ENCODE measurements at places on chromosomes 4 and X. TPM values are rescaled to one million over a fixed set of nuclear protein-coding genes. Genes with fewer than 3 reads are reported as not detected.

The SULT1B1 gene
- total RNA-seq: not detected

DNA sequence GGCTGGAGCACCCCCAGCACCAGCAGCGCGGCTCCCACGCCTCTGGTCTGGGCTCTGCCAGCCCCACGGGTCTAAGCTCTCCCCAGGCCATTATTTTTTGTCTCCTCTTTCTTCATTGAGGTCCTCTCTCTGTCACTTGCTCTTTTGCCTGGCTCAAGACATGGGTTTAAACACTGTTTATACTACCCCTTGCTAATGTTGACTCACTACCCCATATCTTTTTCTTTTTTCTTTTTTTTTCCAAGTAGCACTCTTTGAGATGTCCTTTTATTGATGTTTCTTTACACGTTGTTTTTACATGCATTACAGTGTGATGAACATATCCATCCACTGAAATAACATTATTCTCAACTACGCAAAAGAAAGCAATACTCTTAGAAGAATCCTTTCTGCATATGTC lies 1.7 kb upstream of the ERVMER34-1 start:
- no peak for DNase-seq

GRCh38 chrX:136765821-136766356 lies 14.8 kb downstream of the ARHGEF6 start:
- no peak for DNase-seq

The OFD1 gene
- 25.4 TPM for total RNA-seq

The FGA gene
- total RNA-seq: not detected

The ADGRG4 gene
- total RNA-seq: not detected

DNA sequence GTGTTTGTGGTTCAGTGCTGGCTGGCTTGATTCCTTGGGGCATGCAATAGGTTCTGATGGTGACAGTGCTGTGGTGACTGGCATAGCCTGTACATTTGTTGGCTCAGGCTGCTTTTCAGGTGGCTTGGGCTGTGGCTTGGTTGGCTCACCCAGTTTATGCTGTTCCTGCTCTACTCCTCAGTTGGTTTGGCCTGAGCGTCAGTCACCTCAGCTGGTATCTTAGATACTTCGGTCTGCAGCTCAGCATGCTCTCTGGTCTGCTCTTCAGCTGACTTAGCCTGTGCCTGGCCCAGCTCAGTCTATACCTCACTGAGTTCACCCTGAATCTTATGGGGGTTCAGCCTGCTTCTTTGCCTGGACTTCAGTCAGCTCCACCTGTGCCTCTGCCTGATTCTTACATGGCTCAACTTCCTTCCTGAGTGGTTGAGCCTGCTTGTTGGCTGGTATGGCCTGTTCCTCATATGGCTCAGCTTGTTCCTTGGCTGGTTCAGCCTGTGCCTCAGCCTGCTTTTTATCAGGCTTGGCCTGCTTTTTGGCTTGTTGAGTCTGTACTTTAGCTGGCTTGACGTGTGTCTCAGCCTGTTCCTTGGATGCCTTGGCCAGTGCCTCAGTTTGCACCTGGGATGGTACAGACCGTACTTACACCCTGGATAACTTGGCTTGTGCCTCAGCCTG lies 170.6 kb downstream of the MSN start:
- DNase-seq: no peak

The PCSK1N gene
- 15.6 TPM for total RNA-seq

- DNase-seq: no peak
Observed at GRCh38 chr4:71456841-71457240, 118.0 kb downstream of the SLC4A4 start.

The ARMCX2 gene
- 129 TPM for total RNA-seq

The NBDY gene
- 9.6 TPM for total RNA-seq

DNA sequence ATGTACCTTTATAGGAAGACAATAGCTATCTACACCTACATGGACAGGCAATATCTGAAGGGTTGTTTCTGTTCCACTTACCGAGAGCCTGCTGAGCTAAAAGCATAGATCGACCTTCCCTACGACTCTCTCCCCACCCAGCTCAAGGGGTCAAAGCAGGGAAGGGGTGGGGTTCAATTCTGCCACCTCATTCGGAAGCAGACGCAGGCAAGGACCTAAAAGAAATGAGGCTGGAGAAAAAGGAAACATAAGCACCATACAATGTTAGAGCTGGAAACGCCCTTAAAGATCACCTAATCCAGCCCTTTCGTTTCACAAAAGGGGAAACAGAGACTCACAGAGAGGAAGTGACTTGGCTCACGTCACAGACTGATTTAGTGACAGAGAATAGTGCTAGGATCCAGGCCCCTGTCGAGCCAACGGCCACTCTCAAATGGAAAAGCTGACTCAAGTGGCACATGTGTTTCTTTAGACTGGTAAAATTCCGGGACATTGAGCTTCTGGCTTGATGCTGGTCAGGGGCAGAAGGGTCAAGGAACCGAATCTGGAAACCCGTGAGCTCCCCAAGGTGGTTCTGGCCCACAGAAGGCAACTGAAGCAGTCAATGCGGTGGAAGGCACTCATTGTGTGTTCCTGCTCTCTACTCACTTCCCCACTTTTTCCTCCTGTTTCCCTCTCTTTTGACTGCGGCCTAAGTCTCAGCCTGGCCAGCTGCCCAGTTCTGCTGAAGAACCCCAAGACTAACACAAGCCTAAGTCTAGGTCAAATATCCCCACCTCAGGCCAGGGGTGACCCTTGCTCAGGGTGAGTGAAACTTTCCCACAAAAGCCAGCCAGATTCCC lies 7.5 kb downstream of the SEPTIN6 start:
- DNase-seq: no peak

The CYSLTR1 gene
- total RNA-seq: not detected

All from GM23338 (cell line).